ENCODE measurements at places on chromosomes 4 and X.

- no peak for DNase-seq
Observed at GRCh38 chr4:183182873-183183725, 84.0 kb downstream of the WWC2 start.

GRCh38 chr4:115720611-115721010 is 607.2 kb upstream of the NDST4 start:
- no peak for DNase-seq

- DNase-seq: no peak
Observed at GRCh38 chr4:40992472-40993295, 221.7 kb downstream of the APBB2 start.

DNA sequence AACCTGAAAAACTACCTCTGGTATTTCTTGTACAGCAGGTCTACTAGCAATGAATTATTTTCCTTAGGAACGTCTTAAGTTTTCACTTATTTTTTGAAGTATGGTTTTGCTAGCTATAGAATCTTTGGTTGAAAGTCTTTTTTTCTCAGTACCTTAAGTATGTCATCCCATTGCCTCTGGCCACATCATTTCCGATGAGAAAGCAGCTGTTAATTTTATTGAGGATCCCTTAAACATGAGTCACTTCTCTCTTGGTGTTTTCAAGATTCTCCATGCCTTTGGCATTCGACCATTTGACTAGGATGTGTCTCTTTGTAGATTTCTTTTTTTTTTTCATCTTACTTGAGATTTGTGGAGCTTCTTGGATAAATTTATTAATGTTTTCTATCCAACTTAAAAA is 803.8 kb upstream of the AMOT start:
- DNase-seq: no peak

Data from anterior cingulate cortex (tissue), 58 donors.